Activated naive CD8-positive, alpha-beta T cell treated with anti-CD3 and anti-CD28 coated beads, Interleukin-2, amount 10 ng/mL, durations not matched to agents 7 days and 5 days (primary cell): ENCODE measurements at places on chromosomes 11 and 22. TPM values are rescaled to one million over a fixed set of nuclear protein-coding genes. Genes with fewer than 3 reads are reported as not detected.

Gene KCNE3
- total RNA-seq: 0.19 TPM

DNA sequence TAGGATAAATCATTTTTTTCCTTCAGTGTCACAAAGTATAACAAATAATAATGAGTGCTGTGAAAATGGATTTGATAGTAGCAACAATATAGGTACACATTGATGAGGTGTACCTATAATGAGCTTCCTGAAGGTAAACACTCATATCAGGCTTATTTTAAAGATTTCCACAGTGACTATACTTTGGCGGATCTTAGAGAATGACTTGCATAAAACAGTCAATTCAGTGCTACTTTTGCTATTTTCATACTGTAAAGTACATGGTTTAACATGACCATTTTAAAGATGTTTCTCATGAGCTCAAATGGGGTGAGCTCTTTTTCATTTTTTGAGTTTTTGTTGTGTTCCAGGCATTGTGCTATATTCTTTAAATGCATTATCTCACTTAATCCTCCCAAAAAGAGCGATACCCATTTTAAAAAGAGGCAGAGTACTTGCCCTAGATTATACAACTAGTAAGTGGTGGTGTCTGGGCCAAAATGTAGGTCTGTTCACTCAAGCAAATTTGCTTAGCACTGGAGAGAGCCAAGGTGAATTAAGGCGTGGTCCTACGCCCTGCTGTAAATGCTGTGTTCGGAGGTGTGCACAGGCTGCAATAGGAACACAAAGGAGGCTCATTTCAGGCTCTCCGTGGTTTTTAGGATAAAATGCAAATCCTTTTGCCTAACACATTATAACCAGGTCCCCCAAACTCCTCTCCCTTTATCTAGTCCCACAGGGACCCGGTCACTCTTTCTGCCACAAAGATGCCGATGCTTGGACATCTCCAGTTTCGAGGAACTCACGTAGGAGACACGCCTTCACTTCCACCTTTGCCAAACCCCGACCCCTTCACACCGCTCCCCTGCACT, 617 bp upstream of the ALKBH3 start:
- DNase-seq: no peak

GRCh38 chr11:65412271-65413076, 10.1 kb upstream of the NEAT1 start:
- peak; percentile 21 for DNase-seq

DNA sequence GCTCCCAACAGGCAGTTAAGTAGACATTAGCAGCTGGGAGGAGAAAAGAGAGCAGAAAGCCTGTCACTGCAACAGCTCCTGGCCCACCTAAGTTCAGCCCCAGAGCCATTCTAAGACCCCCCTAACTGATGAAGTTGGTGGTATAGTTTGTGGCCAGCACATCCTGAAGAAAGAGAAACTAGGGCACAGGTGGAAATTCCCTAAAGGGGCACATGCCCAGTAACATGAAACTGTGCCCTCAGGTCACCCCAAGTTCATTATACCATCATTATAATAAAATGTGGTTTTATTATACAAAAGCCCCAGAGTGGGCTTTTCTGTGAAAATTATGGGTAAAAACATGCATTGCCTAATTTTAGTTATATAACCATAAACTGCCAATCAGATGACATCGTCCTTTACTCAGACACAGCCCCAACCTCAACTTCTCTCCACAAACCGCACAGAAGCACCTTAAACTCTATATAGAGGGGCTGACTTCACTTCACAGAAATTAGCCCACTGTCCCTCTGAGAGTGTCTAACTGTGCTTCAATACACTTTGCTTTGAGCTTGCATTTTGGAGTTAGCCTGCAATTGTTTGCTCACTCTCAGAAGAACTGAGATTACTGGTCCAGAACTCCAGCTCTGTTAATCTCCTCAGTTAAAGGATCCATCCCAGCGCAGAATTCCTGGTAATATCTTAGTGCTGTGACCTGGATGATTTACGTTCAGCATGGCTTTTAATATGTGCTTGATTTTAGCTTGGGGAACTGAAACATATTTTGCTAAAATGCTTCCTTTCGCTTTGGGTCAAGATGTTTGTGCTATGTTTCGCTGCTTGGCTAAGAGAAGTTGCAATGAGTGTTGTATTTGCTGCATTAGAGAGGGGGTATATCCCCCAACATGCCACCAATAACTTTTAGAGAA, 1.8 kb upstream of the APOL3 start:
- no peak for DNase-seq

DNA sequence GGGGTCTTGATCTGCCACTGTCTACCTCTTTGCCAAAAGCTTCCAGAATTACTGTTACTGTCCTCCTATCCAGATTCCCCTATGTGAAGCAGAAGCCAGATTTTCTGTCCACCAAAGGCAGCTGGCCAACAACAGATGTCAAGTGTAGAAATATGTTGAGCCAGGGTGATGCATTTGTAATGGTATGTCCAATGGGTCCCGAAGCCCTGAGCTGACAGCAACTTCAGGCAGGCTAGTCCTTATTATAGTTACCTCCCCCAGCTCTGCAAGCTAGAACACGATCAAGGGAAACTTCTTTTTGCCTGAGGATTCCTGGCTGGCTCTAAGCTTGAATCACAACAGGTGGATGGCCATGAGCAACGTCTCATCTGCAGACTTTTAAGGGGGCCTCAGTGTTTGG, 10.2 kb downstream of the PAMR1 start:
- DNase-seq: no peak

- no peak for DNase-seq
Measured at GRCh38 chr11:67117176-67117575, 1.9 kb upstream of the KDM2A start.

Gene MMP13
- total RNA-seq: not detected

GRCh38 chr11:61268588-61269250, 26.4 kb downstream of the VWCE start:
- DNase-seq: no peak

GRCh38 chr11:77467993-77468392, 5.9 kb downstream of the PAK1 start:
- no peak for DNase-seq

DNA sequence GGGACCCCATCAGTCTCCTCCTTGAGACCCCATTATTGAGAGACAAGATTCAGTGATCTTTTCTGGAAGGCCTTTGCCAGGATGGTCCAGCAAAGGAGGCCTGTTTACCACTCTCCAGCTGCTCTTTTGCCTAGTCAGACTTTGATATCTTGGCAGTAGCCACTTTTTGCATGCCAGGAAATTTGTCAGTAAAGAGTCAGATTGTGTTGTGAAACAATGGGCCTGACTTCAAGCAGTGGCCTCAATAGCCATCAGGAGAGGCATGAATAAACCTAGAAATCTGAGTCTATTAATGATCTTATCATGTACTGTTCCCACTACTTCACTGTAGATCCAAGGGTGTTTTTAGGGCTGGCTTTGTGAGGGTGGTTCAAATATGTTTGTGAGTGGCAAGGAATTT, 479.4 kb downstream of the JRKL start:
- no peak for DNase-seq
